ENCODE measurements at places on chromosomes 5 and 9.
A peak's percentile ranks its signal among the peaks of the same experiment; 100 is the strongest.

- DNase-seq: peak; percentile 56
Observed at GRCh38 chr5:98770911-98771322, 2.5 kb upstream of the RGMB start.

GRCh38 chr9:69089082-69089481 is 53.5 kb downstream of the FXN start:
- DNase-seq: no peak

- peak; percentile 62 for DNase-seq
Observed at GRCh38 chr9:4640027-4640426, 22.1 kb upstream of the PLPP6 start.

- no peak for DNase-seq
Observed at GRCh38 chr5:37631939-37632338, 207.9 kb downstream of the GDNF start.

GRCh38 chr9:16258708-16259107 is 611.8 kb downstream of the BNC2 start:
- no peak for DNase-seq

GRCh38 chr9:114836769-114837168 is 30.9 kb upstream of the TNFSF15 start:
- DNase-seq: no peak

- DNase-seq: no peak
Observed at GRCh38 chr5:147733075-147733474, 49.5 kb downstream of the JAKMIP2 start.

- DNase-seq: no peak
Observed at GRCh38 chr5:11801061-11801460, 103.2 kb downstream of the CTNND2 start.

GRCh38 chr9:109244179-109245132 is 76.4 kb downstream of the EPB41L4B start:
- DNase-seq: peak; percentile 35

GRCh38 chr5:180170106-180170809 is 38.8 kb downstream of the RASGEF1C start:
- no peak for DNase-seq

DNA sequence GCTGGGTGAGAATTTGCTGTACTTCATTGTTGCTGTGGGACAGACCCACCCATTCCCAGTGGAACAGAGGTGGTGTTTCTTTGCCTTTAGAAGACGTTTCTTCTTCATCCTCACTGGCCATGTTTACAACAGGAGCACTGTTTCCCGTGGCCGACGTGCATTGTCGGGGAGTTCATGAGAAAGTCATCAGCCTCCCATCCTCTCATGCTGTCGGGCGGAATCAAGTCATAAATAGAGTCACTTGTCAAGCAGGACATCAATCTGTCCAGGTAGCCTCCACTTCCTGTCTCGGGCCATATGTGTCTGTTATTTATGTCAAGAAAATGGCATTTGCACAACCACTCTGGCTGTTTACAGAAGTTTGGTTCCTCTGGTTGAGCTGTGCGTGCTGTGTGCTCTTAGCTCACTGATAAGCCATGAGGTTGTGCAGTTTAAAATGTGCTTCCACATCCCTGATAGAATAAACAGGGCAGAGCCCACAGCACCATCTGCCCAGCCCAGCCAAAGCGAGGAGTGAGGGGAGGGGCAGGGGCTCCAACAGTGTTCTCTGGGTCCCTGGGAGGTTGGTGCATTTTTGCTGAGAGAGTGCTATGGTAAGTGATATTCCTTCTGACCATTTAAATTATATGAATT is 401.9 kb upstream of the IRX2 start:
- no peak for DNase-seq

DNA sequence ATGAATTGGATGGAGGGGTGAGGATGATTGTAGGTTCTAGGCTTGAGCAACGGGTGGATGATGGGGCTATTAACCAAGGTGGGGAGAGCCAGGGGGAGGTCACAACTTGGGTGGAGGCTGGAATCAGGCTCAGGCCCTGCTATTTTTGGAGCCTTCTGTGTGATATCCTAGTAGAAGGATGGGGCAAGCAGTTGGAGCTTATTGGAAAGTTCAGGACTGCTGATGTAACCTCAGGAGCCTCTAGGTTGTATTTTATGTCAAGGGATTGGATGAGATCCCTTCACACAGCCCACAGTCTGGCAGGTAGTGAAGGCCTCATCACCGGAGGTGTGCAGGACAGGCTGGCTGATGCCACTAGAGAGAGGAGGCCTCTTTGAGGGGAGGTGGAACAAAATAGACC is 11.2 kb upstream of the RPS14 start:
- no peak for DNase-seq

DNA sequence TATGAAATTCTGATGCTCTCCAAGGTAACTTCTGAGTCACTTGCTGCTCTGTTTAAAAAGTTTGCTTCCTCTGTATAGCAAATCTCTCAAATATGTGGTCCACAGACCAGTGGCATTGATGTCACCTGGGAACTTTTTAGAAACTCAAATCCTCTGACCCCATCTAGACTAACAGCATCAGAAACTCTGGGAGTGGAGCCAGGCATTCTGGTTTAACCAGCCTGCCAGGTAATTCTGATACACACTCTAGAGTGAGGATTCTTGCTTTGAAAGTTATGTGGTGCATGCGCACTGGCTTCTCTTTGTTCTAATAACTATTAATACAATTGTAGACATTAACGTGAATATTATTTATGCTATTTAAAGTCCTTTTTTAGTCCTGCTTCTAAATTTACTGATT is 298.1 kb downstream of the SLF1 start:
- no peak for DNase-seq

- no peak for DNase-seq
Observed at GRCh38 chr5:151213803-151214613, 9.9 kb downstream of the CCDC69 start.

- DNase-seq: no peak
Observed at GRCh38 chr9:119522381-119522780, 153.1 kb upstream of the BRINP1 start.

All from NCI-H748 treated with DMSO at 0.1 percent for 48 hours (cell line).